HL-60 (cell line): ENCODE measurements at places on chromosomes 11 and 22.

GRCh38 chr11:126214441-126214840 is 2.9 kb downstream of the FAM118B start:
- DNase-seq = no peak

DNA sequence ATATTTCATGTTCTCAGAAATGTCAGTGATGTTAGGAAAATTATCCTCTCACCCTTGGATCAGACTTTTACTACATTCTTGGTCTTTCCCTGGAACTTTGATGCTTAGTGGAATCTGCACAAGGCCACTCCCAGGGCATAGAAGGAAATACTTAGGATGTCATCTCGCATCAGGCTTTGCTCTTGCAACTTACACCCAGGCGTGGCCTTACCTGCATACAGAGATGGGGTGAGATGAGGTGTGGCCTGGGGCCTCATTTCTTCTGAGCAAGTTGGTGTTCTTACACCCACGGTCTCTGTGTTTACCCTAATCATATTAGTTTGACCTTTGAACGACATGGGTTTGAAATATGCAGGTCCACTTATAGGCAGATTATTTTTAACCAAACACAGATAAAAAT is 19.0 kb upstream of the OR52K2 start:
- DNase-seq = no peak

GRCh38 chr11:130379276-130379675 is 49.1 kb downstream of the ADAMTS8 start:
- no peak for DNase-seq

- no peak for DNase-seq
These were observed 29.7 kb downstream of the FLI1 start for GRCh38 chr11:128723531-128723930.

- DNase-seq = no peak
These were observed 4.0 kb downstream of the NAP1L4 start for GRCh38 chr11:2987881-2988861.

DNA sequence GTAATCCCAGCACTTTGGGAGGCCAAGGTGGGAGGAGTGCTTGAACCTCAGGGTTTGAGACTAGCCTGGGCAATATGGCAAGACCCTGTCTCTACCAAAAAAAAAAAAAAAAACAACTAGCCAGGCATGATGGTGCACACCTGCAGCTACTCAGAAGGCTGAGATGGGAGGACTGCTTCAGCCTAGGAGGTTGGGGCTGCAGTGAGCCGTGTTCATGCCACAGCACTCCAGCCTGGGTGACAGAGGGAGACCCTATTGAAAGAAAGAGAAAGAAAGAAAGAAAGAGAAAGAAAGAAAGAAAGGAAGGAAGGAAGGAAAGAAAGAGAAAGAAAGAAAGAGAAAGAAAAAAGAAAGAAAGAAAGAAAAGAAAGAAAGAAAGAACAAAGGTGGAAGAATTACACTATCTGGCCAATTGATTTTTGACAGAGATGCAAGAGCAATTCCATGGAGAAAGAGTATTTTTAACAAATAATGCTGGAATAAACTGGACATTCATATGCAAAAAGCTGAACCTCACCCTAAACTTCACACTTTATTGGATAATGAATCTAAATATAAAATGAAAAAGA is 33.9 kb upstream of the SLC25A1 start:
- no peak for DNase-seq

- no peak for DNase-seq
These were observed 1.4 kb downstream of the DTX4 start for GRCh38 chr11:59173080-59173963.

- no peak for DNase-seq
These were observed 115.8 kb upstream of the PITPNB start for GRCh38 chr22:28034760-28035401.

DNA sequence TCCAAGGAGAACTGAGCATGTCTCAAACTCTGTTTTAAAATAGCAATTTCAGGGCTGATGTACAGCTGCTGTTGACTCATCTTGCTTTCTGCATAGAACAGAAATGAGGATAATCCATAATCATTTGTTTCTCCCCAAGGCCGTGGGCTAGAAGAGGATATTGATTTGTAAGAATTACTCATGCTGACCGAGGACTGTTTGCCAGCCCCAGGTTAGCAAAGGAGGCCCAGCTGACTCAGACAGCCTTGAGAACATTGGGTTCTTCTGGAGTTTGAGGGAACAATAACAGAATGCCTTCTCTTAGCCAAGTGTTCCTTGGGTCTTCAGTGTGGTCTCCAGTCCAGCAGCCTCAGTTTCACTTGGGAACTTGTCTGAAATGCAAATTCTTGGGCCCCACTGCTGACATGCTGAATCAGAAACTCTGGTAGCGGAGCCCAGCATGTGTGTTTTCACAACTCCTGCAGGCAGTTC is 92.0 kb downstream of the ZC3H12C start:
- no peak for DNase-seq

DNA sequence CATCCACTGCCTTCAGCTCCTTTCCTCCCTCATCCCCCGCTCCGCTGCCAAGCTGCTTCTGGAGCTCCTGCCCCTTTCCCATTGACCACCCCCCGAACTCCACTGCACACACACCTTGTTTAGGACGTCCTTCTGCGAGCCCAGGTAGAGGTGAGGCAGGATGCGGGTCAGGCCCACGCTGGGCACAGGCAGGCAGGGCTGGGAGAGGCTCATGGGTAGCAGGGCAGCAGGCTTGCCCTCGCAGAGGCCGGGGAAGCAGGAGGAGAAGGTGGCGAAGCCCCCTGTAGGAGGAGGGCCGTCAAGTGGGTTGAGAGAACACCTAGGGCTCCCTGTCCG is 13.3 kb downstream of the DUSP8 start:
- no peak for DNase-seq

- DNase-seq = no peak
These were observed 71.4 kb upstream of the LINC01488 start for GRCh38 chr11:69409812-69410645.

DNA sequence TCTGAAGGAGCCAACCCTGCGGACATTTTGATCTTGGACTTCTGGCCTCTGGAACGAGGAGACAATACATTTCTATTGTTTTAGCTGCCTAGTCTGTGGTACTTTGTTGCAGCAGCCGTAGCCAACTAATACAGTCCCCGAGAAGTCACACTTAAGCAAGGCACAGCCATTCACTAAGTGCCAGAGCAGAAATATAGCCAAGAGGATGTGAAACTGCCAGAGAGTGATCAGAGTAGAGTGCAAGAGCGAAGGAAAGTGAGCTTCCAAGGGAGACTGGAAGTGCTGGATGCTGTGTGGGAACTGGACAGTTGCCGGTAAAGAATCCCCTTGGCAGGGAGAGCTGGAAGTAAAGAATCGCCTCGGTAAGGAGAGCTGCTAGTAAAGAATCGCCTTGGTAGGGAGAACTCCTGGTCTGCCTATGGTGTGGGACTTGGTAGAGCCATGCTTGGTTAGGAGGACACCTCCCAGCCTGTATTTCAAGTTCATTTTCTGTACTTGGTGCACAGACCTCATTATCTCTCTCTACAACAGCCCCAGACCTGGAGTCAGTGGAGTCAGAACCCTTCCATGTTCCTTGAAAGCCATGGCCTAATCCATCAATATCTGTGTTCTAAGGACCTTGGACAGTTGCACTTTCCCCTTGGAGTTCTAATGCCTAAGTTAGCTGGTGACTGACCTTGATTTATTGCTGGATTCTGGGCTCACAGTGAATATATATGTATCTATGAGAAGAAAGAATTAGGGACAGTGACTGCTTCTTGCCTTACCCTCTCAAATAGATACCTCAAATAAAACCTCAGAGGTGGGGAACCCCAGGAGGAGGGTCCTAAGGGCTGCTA is 162.1 kb downstream of the LDLRAD3 start:
- no peak for DNase-seq

- DNase-seq = no peak
These were observed 100.7 kb upstream of the SEZ6L start for GRCh38 chr22:26068571-26068970.

DNA sequence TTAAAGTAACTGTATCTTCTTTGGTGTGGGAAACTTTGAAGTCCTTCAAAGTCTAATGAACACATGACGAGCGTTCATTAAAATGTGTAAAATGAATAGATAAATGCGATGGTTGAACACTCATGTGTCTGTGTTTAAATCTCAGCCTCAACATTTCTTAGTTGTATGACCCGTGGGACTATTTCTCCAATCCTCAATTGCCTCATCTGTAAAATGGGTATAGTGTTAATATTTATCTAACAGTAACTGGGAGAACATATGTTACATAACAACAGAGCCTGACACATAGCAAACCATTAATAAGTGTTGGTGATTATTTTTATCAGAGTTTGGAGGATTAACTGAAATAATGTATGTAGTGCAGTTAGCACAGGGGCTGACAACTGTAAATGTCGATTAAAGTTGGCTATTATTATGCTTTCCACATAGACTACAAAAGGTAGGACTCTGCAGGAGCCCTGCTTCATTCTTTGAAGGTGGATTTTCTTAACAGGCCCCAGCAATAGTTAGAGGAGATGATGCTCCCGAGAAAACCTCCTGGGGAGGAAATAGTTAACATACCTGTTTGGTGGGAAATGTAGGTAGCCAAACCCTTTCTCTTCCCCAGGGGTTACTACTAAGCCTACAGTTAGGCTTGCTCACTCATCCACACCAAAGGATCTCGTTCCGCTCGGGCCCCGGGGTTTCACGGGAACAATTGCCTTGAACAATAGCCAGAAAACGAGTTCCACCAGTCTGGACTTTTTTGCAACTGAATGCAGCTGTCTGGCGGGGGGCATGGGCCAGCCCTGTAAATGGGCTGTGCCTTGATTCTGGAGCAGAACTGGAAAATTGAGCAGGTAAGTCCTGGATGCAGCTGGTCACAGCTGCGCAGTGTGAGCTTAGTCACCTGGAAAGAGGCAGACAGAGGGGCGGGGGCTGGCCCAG is 133.4 kb downstream of the DBX1 start:
- DNase-seq = no peak

- no peak for DNase-seq
These were observed 107.6 kb downstream of the MED15 start for GRCh38 chr22:20615021-20615420.

DNA sequence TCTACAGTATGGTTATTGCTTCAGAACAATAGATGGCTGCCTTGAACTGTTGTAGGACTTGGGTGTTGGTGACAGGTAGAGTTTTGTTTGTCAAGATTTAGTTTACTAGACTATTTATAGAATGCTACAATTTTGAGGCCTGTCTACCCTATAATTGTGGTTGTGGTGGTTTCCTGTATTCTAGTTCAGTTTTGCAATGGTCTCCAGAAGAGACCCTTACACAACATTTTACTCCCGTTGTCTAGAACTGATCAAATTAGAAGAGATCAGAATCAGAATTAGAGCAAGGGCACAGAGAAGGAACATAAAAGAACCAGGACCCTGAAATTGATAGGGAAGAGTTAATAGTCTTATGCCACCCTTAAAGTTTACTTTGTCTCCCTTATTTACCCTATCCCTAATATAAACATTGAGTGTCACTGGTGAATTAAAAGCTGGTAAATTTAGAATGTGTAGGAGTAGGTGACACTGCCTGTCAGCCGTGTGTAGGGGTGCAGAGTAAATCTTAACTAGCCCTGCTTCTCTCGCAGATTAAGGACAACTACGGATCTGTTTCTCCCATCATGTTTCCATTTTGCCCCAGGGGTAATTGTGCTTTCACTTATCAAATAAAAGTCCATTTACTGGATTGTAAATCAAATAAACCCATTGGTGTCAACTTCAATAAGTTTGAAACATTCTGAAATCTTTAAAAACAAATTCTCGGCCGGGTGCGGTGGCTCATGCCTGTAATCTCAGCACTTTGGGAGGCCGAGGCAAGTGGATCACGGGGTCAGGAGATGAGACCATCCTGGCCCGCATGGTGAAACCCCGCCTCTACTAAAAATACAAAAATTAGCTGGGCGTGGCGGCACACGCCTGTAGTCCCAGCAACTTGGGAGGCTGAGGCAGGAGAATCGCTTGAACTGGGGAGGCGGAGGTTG is 10.9 kb upstream of the PHLDB1 start:
- DNase-seq = no peak

DNA sequence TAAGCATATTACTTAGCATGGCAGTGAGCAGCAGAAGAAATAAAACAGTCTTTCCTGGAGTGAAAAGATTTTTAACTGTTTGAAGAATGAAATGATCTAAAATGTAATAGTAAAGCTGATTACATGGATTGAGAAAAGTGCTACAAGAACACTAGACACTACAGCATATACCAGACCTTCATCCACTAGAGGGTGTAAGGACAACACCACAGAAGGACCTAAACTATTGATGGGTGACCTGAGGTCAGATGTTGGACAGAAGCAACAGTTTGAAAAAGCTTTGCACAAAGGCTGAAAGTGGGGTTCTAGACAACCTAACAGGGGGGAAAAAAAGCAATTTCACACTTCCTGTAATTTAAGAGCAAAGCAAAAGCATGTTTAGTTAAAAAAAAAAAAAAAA is 97.7 kb downstream of the RBFOX2 start:
- peak; percentile 3 for DNase-seq
